ENCODE measurements at places on chromosomes 2 and 18.

- no peak for DNase-seq
Measured at GRCh38 chr2:36607947-36608346, 10.0 kb upstream of the FEZ2 start.

- DNase-seq = no peak
Measured at GRCh38 chr18:10011061-10011460, 97.2 kb downstream of the VAPA start.

- no peak for DNase-seq
Measured at GRCh38 chr2:201808027-201808426, 1.7 kb downstream of the CDK15 start.

GRCh38 chr2:198314559-198315153, 510.3 kb downstream of the PLCL1 start:
- DNase-seq = no peak

DNA sequence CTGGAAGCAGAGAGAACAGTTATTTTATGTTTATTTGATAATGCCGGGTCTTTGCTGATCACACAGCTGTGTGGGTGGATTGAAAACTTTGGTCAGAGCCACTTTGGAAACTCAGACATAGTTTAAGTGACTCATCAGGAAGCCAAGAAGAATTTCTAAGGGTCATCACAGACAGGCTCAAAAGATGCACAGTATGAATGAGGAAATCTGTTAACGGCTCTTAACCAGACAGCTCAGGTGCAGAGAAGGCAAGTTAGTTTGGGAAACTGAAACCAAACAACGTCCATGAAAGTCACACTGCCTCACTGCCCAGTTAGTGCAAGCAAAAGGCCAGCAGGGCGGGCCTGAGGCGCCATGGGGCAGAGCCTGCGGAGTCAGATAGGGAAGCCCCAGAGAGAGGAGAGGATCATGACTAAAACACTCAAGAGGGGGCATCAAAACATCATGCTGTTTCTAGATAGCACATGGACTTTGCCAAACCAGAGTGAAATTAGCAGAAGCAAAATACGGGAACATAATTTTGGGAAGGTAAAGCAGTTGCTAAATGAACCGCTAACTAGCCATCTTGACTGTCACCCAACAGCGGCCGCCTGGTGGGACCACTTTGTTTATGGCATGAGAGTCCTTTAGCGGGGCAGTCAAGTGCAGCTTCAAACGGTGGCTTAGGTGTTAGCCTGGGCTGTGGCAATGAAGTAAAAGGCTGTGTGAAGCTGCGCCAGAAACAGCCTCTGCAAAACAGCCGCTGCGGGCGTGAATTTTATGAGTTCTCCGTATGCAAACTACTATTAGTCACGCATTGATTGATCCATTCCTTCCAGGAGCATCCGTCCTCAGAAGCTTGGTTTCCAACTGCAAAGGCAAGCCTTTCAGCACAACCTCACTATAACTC, 101.2 kb downstream of the KCTD18 start:
- DNase-seq = no peak

- DNase-seq = no peak
Measured at GRCh38 chr2:33336036-33336625, 140.3 kb upstream of the RASGRP3 start.

- DNase-seq = no peak
Measured at GRCh38 chr2:172951554-172951953, 124.1 kb upstream of the MAP3K20 start.

- DNase-seq = no peak
Measured at GRCh38 chr18:36256094-36256493, 41.4 kb upstream of the FHOD3 start.

DNA sequence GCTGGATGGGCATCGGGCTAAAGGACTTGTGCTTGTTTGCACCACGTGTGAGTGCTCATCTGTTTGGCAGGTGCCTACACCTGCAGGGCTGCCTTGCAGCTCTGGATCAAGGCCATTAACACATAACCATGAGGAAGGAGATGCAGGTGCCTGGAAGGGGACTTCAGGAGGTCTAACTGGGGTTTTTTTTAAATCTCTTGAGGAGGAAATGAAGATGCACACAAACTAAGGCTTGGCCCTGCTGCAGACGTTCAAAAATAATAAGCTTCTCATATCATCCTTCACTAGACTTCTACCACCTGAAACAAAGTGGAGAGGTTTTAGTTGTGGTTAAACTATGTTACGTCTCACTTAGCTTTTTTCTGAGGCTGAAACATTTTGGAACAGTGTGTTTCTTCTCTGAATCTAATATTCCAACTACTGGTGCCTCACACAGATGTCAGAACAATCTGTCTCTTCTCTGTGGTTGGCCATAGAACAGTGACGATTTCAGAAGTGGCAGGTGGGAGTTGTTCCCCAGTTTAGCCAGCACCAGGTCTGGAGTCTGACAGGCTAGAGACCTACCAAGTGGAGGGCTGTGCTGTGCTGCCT, 36.5 kb downstream of the BCL2L11 start:
- no peak for DNase-seq

GRCh38 chr18:35369126-35369525, 8.0 kb downstream of the ZNF396 start:
- DNase-seq = no peak

DNA sequence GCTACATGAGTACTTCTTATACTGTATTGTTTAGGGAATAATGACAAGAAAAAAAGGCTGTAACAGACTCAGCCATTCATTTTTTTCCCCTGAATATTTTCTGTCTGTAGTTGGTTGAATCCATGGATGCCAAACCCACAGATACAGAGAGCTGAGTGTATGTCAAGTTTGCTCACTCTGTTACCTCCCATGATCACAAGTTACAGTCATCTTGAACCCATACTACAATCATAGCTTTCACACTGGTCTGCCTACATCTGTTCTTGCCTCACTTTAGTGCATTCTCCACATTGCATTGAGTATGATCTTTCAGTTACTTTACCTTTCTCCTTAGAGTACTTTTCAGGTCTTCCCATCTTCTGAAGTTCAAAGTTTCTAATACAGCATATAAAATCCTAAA, 94.0 kb downstream of the BIRC6 start:
- no peak for DNase-seq

GRCh38 chr18:48345596-48345995, 63.6 kb downstream of the ZBTB7C start:
- no peak for DNase-seq

- DNase-seq = no peak
Measured at GRCh38 chr2:77725045-77725444, 202.9 kb upstream of the LRRTM4 start.

- DNase-seq = no peak
Measured at GRCh38 chr2:133838642-133839365, 270.5 kb upstream of the NCKAP5 start.

DNA sequence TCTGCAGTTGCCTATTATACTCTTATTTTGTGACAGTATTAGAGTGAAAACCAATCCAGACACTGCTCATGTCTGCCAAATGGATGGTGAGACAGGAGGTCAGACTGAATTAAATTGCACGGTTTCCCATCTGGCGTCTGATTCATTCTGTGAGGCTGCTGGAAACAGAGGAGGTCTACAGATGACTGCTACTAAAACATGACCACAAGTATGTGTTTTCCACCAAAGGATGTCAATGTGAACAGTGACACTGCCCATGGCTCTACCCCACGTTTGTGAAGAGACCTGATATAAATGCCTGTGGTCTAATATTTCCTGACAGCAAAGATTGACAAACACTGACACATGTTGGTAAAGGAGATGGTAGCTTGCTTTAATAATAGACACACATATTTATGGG, 104.3 kb upstream of the ST6GAL2 start:
- no peak for DNase-seq

DNA sequence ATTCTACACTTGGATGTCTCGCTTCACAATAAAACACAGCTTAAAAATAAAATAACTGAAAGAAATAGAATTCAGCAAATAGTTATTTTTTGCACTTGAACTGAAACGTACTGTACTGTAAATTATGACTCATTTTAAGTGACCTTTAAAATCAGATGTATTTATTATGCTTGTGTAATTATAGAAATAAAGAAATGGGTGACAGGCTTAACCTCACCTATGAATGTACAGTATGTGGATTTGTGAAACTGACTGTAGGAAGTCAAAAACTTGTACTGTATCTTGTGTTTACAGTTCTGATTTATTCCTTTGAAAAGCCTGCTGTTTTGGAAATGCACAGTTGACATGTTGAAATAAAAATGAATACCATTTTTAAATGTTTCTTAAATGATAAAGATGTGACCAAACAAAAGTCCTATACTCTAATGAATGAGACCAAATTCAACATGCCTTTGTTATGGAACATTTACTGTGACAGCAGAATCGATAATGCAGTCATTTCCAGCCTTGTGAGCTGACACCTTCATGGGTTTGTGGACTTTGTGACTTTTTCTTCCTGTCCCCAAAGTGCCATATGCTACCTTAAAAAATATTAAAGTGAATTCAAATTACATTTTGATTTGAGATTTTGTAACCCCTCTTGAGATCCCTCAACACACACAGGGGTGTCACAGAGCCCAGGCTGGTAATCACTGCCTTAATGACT, 32.7 kb downstream of the NEMP2 start:
- no peak for DNase-seq

DNA sequence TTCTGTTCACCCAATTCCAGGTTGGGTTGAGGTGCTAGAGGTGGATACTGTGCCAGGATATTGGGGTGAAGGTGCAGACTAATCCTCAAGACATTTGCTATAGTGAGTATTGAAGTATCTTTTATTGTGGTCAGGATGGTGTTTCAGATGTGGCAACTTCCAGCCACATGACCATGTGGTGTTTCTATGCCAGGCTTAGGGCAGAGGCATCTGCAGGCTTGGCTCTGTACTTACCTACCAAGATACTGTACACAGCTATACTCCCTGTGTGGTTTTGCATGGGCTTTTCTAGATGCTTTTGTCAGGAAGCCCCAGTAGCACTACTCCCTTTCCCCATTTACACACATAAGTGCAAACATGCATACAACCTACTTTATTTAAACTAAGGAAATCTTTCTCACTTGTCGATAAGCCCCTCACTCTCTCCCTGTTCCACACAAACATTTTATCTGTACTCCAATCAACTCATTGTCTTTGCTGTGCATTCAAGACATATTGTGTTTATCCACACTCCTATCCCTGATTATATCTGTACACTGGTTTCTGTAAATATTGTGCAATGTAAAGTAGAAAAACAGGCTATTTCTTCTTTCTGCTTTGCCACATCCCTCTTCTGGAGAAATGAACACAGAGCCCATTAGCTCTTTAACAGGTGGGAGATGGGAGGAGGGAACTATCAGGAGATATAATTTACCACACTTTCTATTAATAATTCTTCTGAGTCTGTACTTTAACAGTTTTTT, 12.3 kb downstream of the ARL6IP6 start:
- no peak for DNase-seq

DNA sequence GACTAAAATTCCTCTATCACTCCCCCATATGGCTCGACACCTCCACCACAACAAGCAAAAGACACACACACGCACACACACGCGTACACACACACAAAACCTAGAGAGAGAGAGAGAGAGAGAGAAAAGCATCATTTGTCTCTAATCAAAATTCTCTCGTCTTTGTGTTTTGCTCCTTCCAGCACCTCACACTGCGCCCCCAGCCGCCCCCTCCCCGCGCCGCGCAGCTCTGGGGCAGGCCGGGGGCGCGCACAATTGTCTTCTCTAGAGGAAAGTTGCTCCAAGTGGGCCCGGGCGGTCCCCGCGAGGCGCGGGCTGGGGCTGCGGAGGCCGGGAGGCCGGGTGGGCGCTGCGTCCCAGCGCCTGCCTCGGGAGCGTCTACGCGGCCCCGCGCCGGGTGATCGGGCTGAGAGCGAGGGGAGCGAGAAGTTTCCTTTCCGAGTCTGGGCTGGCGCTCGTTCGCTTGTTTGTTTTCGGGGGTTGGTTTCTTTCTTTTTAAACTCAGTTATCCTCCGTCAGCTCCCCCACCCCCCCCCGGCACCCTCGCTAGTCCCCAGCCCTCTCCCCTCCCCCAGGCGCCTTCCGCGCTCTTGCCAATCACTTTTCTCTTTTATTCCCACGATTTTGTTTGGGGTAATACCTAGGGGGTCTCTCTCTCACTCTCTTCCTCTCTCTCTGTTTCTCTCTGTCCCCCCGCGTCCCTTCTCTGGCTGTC, 4.1 kb downstream of the ZEB2 start:
- DNase-seq = no peak

GRCh38 chr2:13504808-13505207, 788.1 kb downstream of the TRIB2 start:
- DNase-seq = no peak

GRCh38 chr2:85308896-85309555, 18.8 kb downstream of the TGOLN2 start:
- no peak for DNase-seq

GRCh38 chr18:23228102-23229061, 93.1 kb downstream of the CABLES1 start:
- DNase-seq = no peak

- no peak for DNase-seq
Measured at GRCh38 chr2:174121612-174122011, 126.7 kb downstream of the OLA1 start.

GRCh38 chr2:148305476-148305875, 284.6 kb downstream of the MBD5 start:
- no peak for DNase-seq

DNA sequence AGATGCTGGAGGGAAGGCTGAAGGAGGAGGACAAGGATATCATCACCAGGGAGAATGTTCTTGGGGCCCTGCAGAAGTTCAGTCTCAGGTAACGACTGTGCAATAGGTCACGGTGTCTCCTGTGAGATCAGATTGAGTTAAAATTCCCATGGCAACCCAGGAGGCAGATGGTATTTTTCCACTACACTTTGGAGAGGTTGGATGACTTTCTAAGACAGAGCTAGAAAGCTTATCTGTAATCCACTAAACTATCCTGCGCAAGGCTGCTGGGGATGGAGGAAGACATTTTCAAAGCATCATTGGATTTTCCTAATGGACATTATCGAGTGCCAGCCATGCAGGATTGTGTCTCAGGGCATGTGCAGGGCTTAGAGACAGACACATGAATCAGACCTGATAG, 74.6 kb downstream of the ARMC9 start:
- DNase-seq = no peak
